Central memory CD4-positive, alpha-beta T cell (primary cell): ENCODE measurements at places on chromosomes 4 and X.

- DNase-seq = no peak
Measured at GRCh38 chr4:181582595-181582994, 660.6 kb upstream of the TENM3 start.

- no peak for DNase-seq
Measured at GRCh38 chrX:124605511-124605910, 259.1 kb downstream of the SH2D1A start.

DNA sequence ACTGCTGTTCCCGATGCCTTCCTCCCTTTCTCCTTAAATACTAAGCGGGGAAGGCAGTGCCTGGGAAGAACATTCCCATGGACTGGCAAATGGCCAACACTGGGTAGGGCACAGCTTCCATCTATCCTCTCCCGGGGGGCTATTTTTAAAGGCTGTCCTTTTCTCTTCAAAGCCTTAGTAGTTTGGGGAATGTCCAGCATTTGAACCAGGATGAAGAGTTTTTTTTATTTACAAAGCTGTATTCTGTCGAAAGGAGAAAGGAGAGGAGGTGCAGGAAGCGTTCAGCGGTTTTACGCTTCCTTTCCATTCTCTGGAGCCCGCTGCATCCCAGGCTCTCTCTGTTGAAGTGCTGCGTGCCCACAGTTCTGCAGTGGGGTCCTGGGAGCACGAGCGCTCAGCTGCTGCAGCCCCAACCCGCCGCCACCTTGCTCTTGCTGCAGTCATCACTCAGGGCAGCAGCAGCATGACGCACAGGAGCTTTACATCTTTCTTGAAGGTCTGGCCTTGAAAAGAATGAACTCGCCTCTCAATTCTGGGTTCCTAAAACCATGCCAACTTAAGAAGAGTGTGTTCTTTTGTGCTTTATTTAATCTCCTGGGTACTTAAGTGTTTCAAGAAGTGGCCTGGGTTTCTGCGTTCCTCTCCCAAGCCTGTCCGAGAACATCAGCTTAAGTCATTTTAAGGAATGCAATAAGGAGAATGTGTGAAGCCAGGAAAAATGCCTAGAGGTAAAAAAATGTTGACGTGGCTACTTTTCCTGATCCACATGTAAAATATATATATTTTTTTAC is 427.2 kb downstream of the MAPK10 start:
- DNase-seq = no peak

DNA sequence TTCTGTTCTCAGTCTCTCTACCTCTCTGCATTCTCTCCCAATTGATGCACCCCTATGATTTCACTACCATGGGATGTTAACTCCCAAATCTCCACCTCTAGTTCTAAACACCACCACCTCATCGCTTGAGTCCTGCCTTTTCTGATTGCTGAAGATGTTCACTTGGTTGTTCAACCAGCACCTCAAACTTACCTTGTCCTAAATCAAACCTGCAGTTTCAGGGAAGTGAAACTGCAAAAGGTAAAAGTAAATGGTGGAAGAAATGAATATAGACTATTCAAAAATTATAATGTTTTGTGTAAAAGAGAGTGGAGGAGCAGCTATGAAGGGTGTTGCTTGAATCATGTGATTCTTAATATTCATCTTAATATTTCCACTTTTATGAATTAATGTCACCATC is 91.0 kb downstream of the PDE5A start:
- no peak for DNase-seq

DNA sequence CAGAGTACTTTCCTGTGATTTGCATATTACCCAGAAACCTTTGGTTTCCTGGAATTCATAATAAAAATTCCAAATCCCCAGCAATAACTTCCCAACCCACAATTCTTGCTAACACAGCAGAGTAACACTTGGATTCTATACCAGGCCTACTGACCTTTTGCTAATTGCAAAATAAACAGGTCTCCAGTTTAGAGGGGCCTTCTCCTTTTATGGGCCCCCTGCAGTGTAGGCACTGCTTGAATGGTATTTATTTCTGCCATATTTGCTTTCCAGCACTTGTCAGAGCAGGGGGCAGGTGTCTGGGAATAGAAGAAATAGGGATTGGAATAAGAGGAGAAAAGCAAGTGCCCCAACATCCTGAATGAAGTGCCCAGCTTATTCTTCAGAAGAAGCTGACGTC is 25.3 kb upstream of the GPC3 start:
- no peak for DNase-seq

- no peak for DNase-seq
Measured at GRCh38 chr4:76979236-76979635, 29.7 kb downstream of the SEPTIN11 start.

DNA sequence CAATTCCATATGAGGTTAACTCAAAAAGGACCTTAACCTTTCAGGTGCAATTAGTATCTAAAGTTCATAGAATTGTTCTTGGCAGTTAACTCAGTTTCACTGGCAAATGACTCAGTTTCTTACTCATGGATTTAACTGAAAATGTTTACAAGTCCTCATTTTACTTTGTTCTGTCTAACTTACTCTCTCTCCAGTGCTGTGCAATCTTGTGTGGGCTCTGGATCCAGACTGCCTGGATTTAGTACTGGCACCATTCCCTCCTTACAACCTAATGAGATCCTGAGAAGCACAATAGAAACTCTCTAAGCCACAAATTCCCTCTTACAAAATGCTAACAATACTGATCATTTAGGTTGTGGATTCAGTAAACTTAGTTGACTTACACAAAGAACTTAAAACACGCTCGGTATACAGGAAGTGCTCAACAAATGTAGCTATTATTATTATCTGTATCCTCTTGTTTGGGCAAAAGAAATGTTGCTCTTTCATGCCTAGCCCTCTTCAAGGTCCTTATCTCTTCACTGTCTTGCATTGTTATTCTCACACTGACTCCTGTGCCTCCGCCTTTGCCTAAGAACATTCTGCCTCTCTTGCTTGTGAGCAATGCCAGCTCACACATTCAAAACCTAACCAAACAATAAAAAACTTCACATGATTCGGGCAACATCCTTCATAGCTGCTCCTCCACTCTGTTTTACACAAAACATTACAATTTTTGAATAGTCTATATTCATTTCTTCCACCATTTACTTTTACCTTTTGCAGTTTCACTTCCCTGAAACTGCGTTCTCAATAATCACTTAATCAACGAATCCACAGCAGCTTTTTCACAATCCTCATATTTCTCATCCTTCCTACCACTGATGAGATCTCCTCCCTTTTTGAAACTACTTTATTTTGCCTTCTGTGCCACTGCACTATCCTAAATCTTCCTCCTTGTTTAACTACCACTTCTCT is 91.8 kb downstream of the PDE5A start:
- no peak for DNase-seq

GRCh38 chr4:151284534-151285245 is 7.7 kb downstream of the PRSS48 start:
- DNase-seq = no peak

DNA sequence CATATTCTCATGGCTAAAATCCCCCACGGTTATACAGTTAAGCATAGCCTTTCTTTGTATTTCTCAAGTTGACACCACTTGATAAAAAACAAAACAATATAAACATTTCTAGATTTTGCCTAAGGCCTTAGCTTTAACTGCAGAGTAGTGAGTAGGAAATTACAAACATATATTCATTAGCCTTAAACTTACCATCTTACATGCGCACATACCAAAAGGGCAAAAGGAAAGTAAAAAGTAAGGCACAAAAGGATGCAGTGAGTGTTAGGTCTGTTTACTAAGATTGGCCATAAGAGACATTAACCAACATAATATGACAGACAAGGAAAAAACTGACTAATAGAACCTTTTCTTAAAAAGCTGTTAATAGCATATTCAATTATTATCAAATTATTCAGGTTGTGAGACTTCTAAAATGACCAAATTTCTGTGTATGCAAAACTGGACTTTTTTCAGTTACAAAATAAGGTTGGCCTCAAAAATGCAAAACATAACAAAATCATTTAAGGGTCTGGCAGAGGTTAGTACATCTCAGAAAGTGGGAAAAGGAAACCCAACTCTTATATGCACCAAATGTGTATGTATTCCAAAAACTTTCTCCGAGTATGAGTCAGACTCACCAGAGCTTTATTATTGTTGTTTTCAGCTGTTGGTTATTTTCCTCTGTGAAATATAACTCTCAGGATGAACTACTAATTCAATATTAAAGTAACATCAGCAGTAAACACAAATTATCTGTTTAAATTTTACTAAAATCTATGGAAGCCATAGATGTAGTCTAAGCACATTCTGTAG is 39.9 kb downstream of the SEPSECS start:
- DNase-seq = no peak

DNA sequence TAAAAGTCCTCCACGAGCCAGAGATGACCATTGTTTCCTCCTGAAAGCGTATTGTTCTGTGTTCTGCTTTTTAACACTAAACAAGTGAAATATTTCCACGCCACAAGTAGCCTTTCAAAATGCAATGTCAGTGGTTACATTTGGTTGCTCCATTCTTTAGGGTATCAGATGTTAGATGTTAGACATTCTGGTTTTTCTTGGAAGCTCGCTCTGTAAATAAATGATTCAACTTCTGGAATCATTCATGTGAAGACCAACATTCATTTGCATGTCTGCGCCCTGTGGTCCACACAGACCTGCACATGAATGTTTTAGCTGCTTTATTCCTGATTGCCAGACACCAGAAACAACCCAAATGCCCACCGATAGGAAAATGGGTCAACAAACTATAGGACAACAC is 38.0 kb upstream of the HELT start:
- no peak for DNase-seq

DNA sequence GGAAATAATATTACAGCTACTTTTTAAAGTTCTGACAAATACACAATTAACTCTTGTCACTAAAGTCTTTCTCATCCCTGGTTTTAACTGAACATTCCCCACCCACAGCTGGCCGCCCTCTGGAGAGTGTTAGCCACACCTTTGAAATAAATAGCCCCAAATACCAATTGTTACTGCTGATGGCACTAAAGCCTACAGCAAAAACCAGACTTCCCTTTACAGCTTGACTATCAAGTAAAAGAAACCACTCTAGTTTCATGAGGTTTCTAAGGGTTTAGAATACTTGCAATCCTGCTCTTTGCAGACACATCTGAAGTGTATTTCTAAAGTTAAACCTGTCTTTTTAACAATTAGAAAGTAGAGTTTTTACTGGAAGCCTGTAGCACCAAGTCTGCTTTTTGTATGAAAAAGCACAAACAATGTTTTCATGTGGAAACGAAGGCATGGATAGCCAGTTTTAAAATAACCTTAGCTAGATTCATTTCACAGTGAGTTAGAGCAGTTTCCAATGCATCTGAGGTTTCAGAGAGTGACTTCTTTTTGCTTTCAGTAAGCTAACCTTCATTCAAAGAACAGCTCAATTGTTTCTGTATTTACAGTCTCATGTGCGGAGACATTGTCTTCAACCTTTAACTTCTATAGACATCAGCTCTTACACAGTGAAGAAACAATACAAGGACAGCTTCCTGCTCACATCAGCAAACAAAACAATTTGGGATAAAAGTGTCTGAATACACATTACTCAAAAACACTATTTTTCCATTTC is 164.8 kb upstream of the VEGFC start:
- no peak for DNase-seq

DNA sequence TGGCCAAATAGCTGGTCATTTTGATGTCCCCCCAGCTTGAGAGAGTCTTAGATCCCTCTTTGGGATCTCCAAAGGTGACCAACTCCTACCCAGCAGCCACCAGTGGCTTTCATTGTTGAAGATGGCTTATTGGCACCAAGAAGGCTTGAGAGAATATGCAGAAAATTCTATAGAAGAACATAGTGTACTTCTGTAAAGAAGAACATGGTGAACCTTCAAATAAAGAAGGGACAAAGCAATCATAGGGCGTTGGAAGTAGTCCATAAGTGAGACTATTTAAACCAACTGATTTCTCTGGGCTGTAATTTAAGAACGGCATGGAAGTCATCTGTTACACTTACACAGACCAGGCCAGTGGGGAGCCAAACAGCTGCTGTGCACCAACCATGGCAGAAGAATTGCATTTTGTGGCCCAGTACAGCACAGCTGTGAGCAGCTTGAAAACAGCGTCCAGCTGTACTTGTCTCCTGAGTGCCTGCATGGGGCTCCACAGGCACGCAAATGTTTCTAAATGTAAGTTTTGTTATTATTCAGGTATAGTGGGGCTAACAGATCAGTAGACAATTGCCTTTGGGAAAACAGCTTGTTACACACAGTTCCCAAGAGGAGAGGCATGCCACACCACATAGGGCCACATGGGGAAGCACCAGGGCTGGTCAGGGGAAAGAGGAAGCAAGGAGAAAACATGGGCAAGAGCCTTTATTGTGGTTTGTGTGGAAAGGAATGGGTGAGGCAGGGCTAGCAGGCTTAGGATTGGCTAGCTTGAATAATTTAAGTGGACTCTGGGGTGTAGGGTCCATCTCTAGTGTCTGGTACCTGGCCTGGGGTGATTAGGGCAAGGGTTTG is 125.0 kb downstream of the ARHGAP6 start:
- no peak for DNase-seq

GRCh38 chr4:20618731-20619130 is 81.5 kb upstream of the PACRGL start:
- no peak for DNase-seq

DNA sequence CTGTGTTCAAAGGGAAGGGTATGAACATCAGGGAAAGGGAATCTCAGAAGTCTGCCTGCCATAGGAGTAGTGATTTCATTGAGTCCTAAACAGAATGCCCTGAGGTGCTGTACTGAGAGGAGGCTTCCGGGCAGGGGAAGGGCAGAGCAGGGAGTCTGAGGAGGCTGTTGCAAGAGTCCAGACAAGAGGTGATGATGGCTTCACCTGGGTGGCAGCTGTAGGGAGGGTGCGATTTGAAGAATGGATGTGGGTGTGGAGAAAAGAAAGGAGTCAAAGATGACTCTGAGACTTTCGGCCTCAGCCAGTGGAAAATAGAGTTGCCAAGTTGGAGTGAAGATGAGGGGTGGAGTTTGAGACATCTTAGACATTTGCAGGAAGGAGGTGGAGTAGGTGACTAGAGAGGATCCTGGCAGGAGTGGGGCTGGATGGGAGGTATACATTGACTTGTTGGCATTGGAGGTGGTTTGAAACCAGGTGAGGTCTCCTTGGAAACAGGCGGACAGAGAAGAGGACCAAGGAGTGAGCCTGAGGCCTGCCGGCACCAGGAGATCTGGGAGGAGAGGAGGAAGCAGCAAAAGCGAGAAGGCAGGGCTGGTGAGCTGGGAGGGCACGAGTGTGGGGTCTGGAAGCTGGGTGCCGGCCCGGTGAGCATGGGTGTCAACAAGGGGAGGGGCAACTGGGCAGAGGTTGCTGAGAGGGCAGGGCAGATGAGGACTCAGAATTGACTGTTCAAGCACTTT is 24.2 kb downstream of the TBC1D14 start:
- DNase-seq = no peak
